Occipital lobe (tissue), 3 donors: ENCODE measurements at places on chromosomes 7 and 10. TPM values are rescaled to one million over a fixed set of nuclear protein-coding genes. Genes with fewer than 3 reads are reported as not detected.

DNA sequence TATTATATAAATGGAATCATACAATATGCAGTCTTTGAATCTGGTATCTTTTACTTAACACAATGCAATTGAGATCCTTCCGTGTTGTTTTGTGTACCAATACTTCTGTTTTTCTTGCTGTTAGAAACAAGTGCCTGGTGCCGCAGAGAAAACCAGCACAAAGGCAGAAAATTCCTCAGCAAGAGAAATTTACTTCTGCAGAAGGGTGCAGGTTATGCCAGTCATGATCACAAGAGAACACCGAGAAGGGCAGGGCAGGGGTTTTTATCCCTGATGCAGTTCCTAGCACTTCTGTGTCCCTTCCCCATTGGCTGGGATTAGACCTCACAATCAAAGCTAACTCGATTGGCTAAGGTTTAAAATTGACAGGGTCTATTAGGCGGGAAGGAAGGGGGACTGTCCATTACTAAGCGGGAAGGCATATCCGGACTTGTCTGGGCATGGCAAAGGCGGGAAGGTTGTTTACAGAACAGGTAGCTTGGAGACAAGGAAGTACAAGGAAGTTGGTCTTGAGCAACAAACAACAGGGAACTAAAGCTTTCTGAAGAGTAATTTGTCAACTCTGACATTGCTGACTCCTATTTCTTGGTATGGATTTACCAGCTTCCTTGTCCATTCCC is 2.4 kb upstream of the ZNF33B start:
- no peak for DNase-seq

GRCh38 chr10:11113156-11113555 is 95.5 kb downstream of the CELF2 start:
- no peak for DNase-seq

DNA sequence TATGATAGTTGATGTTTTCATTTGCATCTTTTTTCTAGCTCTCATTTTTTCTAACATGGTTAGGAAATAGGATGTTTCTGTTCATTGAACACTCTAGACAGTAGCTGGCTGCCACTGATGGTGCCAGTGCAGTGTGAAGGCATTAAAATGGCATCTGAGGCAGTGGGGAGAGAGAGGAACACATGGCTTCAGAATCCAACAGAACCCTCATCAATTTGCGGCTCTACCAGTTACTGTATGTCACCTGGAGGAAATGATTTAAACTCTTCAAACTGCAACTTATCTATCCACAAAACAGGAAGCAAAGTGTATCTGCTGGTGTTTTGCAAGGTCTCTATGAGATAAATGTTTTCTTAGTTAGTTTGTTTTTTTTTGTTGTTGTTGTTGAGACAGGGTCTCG is 305.2 kb upstream of the PRKCQ start:
- DNase-seq = no peak

GRCh38 chr7:126398851-126399529 is 853.8 kb downstream of the GRM8 start:
- no peak for DNase-seq

DNA sequence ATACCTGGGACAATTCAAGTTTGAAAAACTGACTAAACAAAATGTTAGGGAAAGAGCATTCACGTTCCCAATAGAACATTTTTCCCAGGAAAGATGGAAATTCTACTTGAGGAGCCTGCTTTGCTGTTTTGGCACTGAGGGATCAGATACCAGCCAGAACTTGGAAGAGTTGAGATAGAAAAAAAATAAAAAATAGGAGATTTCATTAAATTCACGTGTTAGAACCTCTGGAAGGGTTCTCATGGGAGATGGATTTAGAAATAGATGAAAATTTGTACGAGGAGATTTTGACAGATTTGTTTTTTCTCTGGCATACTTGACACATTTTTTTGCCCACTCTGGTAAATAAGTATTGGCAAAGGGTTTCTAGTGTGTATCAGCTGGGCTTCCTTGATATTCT is 63.7 kb downstream of the CELF2 start:
- DNase-seq = no peak

DNA sequence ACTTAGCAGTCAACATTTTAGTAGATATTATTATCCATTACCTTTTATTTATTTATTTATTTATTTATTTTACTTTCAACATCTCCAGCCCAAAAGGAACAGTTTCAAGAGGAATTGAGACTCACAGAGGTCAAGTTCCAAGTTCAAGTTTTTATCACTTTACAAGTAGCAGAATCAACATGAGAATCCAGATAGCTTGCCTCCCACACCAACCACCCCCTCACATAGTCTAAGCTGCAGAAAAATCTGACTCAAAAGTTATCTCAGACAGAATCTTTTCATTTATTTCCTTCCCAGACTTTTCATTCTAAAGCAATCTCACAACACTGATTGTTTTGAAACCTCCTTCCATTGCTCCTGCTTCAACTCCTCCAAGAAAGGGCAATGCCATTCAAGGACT is 129.6 kb downstream of the GRM3 start:
- no peak for DNase-seq

- DNase-seq = no peak
Observed at GRCh38 chr7:10703059-10703458, 270.6 kb upstream of the PHF14 start.

DNA sequence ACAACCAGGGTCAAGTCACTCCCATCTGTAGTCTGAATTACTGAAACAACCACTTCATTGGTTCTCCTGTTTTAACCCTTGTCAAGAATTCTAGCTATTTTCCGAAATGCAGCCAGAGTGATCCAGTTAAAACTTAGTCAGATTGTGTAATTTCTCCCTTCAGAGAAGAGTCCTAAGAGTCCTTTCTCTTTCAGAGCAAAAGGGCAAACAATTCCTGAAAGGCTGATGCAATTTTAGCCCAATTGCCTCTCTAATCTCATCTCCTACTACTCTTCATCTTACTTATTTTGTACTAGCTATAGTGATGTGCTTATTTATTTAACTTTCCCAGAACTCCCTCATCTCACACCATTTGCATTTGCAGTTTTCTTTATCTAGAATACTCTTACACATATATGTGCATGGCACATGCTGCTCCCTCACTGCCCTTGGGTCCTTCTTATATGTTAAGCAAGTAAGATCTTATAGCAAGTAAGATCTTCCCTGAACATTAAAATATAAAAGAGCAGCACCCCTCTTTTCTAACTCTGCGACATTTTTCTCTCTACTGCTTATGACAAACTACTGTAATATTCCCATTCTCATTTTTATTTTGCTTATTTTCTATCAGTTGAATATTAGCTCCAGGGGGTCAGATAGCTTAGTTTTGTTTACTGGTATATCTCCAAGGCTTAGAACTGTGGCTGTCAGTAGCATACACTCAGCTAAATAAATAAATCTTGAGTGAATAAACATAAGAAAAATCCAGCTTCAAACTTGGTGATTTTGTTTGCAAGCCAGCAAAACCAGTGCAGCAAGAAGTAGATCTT is 44.6 kb downstream of the HGF start:
- DNase-seq = no peak

DNA sequence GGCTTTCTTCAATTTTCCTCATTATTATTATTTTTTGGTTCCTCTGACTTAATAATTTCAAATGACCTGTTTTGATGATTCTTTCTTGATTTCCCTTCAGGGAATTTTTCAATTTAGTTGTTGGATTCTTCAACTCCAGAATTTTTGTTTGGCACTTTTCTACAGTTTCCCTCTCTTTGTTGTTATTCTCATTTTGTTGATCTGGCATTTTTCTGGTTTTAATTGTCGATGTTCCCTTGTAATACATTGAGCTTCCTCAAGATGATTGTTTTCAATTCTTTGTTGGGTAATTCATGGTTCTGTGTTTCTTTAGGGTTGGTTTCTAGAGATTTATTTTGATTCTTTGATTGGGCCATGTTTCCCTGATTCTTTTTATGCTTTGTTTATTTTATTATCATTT is 67.8 kb upstream of the DNAJC1 start:
- DNase-seq = no peak

GRCh38 chr7:73941836-73942551 is 81.0 kb downstream of the TMEM270 start:
- no peak for DNase-seq

- no peak for DNase-seq
Observed at GRCh38 chr7:46202379-46202778, 281.3 kb upstream of the IGFBP3 start.

DNA sequence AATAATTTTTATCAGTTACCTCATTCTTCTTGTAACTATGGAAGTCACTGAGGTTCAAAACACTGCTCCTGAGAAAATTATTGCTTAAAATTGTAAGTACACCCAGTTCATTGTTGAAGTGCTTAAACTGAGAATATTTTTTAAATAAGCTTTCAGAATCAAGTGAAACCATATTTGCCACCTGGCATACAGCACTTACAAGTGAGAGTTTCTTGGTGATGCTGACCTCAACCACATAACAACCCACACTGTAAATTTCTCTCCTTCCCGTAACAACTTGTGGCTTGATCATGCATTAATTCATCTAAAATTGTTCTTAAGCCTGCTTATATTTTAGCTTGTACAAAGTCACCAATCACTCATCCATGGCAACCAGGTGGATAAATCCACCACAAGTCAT is 34.0 kb downstream of the IMMP2L start:
- DNase-seq = no peak

DNA sequence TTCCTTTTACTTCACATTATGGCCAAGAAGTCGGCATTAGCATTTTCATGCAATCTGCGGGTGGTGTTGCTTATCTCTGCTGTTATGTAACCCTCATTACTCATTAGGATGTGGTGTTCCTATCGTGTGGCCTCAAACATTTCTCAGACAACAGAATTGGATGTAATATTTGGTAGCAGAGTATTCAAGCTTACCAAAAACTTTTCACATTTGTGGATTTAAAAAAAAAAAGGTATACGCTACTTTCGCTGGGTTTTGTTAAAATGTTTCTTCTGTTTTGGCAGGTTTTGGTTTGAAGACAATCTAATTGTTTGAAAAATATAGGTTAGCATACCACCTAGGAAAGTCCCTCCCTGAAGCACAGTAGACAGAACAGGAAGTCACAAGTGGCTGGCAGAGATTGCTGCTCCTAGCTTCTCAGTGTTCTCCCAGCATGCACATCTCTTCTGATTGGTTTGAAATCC is 128.8 kb downstream of the GATA3 start:
- DNase-seq = no peak

DNA sequence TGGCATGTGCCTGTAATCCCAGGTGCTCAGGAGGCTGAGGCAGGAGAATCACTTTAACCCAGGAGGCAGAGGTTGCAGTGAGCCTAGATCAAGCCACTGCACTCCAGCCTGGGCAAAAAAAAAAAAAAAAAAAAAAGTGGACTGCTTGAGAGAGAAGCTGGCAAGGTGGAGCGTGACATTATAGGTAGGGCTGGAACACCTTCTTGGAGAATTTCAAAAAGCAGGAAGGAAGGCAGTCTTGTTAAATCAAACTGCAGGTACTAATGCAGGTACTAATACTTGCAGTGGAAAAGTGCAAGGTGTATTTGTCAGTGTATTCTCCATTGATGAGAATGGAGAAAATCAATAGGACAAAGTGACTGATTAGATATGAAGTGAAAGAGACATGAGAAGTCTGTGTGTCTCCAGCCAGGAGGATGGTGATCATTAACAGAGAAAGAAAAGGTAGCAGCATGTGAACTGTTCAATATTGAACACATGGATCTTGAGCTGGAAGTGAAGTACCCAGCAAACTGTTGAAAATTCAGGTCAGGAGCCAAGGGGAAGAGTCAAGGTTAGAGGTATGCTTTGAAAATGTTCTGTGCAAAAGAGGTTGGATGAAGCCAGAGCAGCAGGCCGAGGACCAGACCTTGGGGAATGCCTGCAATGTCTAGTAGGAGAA is 12.6 kb upstream of the SLC16A12 start:
- DNase-seq = no peak

DNA sequence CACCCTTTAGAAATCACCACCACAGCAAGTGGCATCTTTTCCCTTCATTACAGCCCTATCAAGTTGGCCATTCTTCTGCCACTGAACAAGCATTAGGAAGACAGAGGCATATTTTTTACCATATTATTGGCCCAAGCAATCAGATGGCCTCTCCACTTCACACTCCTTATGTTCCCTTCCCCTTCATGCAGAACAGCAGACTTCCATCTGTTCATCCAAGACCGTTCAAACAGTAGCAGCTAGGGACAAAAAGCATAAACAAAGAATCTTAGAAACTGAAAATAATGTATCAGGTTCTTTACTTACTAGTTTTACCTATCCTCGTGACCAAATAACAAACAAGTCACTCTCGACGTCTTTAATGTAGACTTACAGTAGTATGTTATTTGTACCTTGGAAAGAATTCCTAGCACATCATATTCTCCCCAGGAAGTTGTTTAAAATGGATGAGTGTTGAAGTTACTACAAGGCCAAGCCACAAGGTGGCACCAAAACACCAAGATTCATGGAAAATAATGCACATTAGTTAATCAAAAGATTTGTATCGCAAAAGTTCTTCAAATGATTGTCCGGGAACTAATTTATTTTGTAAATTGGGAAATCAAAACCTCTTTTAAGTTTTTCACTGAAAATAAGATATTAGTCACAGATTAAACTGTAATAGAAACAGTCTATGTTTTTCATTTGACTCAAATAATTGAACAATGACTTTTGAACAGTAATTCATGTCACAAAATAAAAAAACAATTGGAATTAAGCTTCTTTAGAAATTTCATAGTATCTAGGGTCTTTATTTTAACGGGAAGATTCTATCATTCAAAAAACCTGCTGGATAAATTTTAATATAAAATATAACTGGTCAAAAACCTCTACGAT is 112.1 kb downstream of the VPS41 start:
- no peak for DNase-seq

DNA sequence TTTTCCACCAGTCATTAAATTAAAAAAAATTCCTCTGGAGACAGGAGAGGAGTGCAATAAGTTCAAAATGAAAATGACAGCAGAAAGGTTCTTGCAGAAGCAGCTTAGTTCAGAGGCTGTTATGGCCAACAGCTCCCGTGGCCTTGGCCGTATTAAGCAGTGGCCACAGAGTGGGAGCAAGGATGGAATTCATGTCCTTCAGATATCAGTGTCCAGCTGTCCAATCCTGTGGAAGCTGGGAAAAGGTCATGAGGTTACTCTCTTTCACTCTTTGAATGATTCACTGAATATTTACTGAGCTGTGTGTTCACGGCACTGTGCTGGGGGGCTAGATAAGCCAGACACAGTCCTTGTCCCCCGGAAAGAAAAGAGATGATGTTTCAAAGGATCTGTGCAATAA is 231.8 kb downstream of the BMPER start:
- no peak for DNase-seq

- no peak for DNase-seq
Observed at GRCh38 chr10:118764195-118764594, 9.4 kb upstream of the CACUL1 start.

Gene ARHGEF35
- total RNA-seq = 0.78 TPM

Gene PLXDC2
- 12.5 TPM for total RNA-seq

Gene GALNT17
- total RNA-seq = 13.3 TPM

Gene INA
- total RNA-seq = 177 TPM

Gene LRRD1
- total RNA-seq = 0.78 TPM

Gene LRGUK
- 17.6 TPM for total RNA-seq

Gene SH2D4B
- 1.4 TPM for total RNA-seq

Gene ZPBP
- total RNA-seq = 0.47 TPM
